Ovary (tissue), 10 donors: ENCODE measurements at places on chromosomes 3 and 15. TPM values are rescaled to one million over a fixed set of nuclear protein-coding genes. Genes with fewer than 3 reads are reported as not detected.

DNA sequence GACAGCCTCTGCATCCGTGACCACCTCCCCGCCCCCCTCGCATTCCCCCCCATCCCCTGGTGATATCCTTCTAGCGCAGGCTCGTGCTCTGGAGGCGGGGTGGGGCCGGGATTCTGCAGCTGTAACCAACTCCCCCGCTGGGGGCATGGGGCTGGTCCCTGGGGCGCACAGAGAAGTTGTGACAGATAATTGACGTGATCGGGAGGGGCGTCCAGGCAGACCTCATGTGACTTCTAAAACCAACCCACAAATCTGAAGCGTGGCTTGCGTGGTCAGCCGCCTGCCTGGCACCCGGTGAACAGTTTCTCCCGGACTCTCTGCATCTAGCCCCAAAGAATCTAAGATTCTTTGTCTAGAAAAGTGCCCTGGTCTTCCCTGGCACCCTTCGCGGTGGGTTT is 100.6 kb upstream of the IGF1R start:
- peak overlapping the region; percentile 92 for H3K27ac ChIP-seq
- H3K36me3 ChIP-seq: no peaks in the 10 kb centered on the region
- H3K4me3 ChIP-seq: peak overlapping the region; percentile 52
- no peaks in the 10 kb centered on the region for H3K4me1 ChIP-seq

GRCh38 chr3:39434574-39434973 is 28.1 kb downstream of the RPSA start:
- H3K27me3 ChIP-seq: no peaks in the 10 kb centered on the region
- H3K36me3 ChIP-seq: no peaks in the 10 kb centered on the region
- DNase-seq: no peak
- peaks cover 5% of the 10 kb centered on the region for H3K4me1 ChIP-seq
- H3K4me3 ChIP-seq: no peak overlapping the region

Gene OR5H14
- not detected for total RNA-seq

- DNase-seq: no peak
- peaks cover 15% of the 10 kb centered on the region for H3K4me1 ChIP-seq
- H3K4me3 ChIP-seq: no peak overlapping the region
- no peaks in the 10 kb centered on the region for H3K27me3 ChIP-seq
- no peaks in the 10 kb centered on the region for H3K36me3 ChIP-seq
- no peak overlapping the region for H3K27ac ChIP-seq
Measured at GRCh38 chr3:72337480-72337855, 510.8 kb downstream of the SHQ1 start.

Gene FAM174B
- 12.8 TPM for total RNA-seq

- H3K4me3 ChIP-seq: peak overlapping the region; percentile 5
- H3K4me1 ChIP-seq: peaks cover 20% of the 10 kb centered on the region
- no peaks in the 10 kb centered on the region for H3K27me3 ChIP-seq
- H3K36me3 ChIP-seq: no peaks in the 10 kb centered on the region
- H3K27ac ChIP-seq: peak overlapping the region; percentile 24
Measured at GRCh38 chr15:51731549-51732267, 5.7 kb downstream of the LYSMD2 start.

DNA sequence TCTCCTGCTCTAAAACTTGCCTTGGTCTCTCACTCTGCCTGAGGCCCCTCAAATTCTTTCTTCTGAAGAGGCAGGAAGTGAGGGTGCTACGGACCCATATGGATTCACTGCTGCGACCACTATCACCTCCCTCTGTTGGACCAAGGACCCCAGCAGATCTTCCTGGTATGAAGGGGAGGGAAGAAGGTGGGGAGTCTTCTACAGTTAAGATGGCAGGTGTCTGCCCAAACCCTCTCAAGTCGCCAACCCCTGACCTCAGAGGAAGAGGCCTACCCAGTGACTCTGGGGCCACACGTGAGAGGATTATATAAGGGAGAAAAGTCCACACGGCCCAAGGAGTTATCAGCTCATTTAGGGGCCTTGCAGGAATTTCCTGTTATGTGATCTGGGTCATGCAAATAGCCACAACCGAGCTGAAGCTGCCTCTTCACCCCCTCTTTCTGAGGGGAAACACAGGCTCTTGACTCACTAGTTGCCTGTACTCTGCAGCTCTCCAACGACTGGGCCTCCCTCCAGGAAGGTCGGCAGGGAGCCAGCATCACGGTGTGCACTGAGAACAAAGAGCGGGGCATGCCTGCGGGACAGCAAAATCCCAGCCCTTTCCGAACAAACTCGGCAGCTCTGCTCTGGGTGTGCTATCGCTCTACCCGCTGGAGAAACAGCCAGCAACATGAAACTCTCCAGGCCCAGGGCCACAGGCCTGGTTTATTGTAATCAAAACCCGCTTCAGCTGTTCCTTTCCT is 116.0 kb downstream of the XXYLT1 start:
- no peaks in the 10 kb centered on the region for H3K36me3 ChIP-seq
- H3K4me1 ChIP-seq: peaks cover 12% of the 10 kb centered on the region
- peak overlapping the region; percentile 48 for H3K27ac ChIP-seq
- no peaks in the 10 kb centered on the region for H3K27me3 ChIP-seq

GRCh38 chr3:173709026-173709425 is 311.5 kb downstream of the NLGN1 start:
- H3K4me3 ChIP-seq: no peak overlapping the region
- no peaks in the 10 kb centered on the region for H3K27me3 ChIP-seq
- no peaks in the 10 kb centered on the region for H3K36me3 ChIP-seq
- no peak for DNase-seq
- H3K4me1 ChIP-seq: no peaks in the 10 kb centered on the region
- H3K27ac ChIP-seq: no peak overlapping the region

DNA sequence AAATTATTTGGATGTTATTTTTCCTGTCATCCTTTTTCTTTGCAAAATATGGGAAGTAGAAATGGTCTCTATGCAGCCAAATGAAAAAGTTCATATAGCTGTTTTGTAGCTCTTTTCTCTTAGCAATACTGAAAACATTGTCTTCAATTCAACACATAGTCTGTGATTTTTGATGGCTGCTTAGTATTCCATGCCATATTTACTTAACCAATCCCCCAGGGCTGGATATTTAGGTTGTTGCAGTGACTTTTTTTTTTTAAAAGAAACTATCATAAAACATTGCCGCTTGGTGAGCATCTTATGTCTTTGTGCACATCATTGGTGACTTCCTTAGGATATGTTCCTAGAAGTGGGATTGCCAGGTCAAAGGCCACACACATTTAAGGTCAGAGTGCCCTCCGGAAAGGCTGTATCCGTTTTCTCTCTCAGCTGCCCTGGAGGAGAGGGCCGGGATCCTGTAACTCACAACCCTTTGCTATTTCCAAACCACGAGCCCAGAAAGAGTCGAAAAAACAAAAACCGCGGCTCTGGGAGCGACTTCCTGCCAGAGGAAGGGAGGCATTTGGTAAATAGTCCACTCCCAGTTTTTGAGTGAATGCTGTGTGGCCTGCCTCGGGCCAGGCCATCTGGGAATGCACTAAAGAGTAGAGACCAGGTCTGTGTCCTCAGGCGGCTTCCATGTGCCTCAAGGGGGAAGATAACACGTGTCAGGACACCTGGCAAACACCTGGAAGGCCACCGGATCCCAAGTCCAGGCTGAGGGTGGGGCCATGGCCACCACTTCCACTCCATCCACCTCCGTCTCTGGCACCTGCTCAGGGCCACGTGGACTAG is 41.9 kb downstream of the SMAD6 start:
- H3K27ac ChIP-seq: no peak overlapping the region

Gene CORO2B
- 16.2 TPM for total RNA-seq

Gene PIGBOS1
- 8.3 TPM for total RNA-seq

Gene CHCHD6
- 14.7 TPM for total RNA-seq

- H3K36me3 ChIP-seq: no peaks in the 10 kb centered on the region
- no peak overlapping the region for H3K4me3 ChIP-seq
- H3K27me3 ChIP-seq: no peaks in the 10 kb centered on the region
- no peak overlapping the region for H3K27ac ChIP-seq
Measured at GRCh38 chr3:169085827-169086226, 577.7 kb downstream of the MECOM start.

DNA sequence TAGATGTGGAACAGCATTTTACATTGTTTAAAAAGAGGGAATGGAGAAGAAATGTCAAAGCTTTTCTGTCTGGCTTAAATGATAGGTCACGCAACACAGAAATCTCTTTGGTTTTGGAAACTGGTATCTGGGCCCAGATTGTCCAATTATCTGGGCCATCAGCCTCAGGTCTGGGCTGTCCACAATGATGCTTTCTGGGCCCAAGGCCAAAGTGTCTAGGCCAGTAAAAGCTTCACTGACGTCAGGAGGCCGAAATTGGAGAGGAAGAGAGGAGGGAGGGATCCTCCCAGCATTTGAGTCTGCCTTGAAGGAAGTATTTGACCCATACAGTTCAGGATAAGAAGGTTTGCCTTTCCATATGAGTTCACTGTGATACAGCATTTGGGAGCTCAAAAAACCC is 60.7 kb upstream of the ALDH1A3 start:
- no peak for DNase-seq
- H3K4me1 ChIP-seq: no peaks in the 10 kb centered on the region
- H3K27ac ChIP-seq: no peak overlapping the region
- no peaks in the 10 kb centered on the region for H3K27me3 ChIP-seq
- no peaks in the 10 kb centered on the region for H3K36me3 ChIP-seq
- no peak overlapping the region for H3K4me3 ChIP-seq

Gene GOLGA6A
- total RNA-seq: not detected

DNA sequence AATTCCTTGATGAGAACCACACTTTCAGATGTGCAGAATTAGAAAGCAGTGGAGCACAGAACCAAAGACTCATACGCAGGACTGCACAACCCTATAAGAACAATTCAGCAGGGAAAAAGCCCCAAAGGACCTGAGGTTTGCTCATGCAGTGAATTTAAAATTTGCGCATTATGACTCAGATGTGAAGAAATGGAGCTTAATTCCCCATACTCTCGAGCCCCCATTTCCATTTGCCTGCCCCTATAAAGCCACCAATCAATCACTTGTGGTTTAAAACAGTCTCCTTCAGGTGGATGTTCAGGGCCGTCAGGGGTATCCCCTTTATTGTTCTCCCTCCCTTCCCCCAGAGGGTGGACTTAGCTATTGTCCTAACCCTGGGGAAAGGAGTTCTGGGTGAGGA is 221.2 kb downstream of the IGSF11 start:
- no peaks in the 10 kb centered on the region for H3K27me3 ChIP-seq
- no peak overlapping the region for H3K27ac ChIP-seq
- H3K4me3 ChIP-seq: no peak overlapping the region
- H3K4me1 ChIP-seq: no peaks in the 10 kb centered on the region

Gene SAMD7
- total RNA-seq: not detected

- no peak for DNase-seq
- H3K4me1 ChIP-seq: no peaks in the 10 kb centered on the region
- H3K36me3 ChIP-seq: no peaks in the 10 kb centered on the region
- no peaks in the 10 kb centered on the region for H3K27me3 ChIP-seq
Measured at GRCh38 chr3:112871735-112872134, 25.1 kb upstream of the CD200R1L start.

DNA sequence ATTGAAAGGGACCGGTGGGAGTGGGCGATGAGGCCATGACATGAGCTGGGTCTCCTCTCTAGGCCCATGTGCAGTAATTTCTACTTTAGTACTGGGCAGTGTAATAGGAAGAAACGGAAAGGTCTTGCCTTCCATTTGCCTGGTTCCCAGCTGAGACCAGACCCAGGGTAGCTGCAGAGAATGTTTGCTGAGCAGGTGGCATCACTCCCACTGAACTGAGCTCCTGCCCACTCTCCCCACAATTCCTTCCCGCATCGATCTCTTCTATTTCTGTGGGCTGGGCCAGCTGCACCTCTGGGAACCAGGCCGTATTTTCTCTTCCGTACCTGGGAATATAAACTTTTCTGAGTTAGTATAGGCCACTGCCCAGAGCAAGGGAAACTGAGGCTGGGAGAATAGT is 15.8 kb downstream of the ESYT3 start:
- H3K36me3 ChIP-seq: no peaks in the 10 kb centered on the region
- H3K4me3 ChIP-seq: no peak overlapping the region
- H3K27ac ChIP-seq: no peak overlapping the region
- no peaks in the 10 kb centered on the region for H3K27me3 ChIP-seq

DNA sequence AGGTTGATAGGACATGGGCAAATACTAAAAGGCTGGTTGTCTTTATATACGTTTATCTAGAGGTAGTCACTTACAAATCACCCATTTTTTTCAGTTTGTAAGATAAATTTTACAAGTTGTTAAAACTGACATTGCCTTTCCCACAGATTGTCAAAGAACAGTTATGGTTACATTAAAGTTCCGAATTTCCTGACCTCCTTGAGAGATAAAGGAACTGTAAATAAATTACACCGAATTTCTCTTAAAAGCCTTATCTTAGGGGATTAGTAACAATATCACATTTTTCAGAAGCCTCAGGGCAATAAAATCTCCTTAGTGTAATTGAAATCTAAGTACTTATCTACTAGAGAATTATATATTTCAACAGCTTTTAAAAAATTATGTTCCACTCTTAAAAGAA is 49.5 kb downstream of the ZPLD1 start:
- no peaks in the 10 kb centered on the region for H3K4me1 ChIP-seq
- no peaks in the 10 kb centered on the region for H3K36me3 ChIP-seq
- H3K4me3 ChIP-seq: no peak overlapping the region

- H3K27me3 ChIP-seq: no peaks in the 10 kb centered on the region
- H3K27ac ChIP-seq: no peak overlapping the region
- H3K4me3 ChIP-seq: no peak overlapping the region
- no peaks in the 10 kb centered on the region for H3K36me3 ChIP-seq
Measured at GRCh38 chr3:24390169-24391130, 104.2 kb downstream of the THRB start.

GRCh38 chr3:156705761-156706616 is 31.6 kb downstream of the TIPARP start:
- H3K36me3 ChIP-seq: no peaks in the 10 kb centered on the region
- no peak overlapping the region for H3K4me3 ChIP-seq
- no peak overlapping the region for H3K27ac ChIP-seq
- DNase-seq: no peak
- H3K4me1 ChIP-seq: no peaks in the 10 kb centered on the region

Gene RPL32
- total RNA-seq: 2,292 TPM

Gene AP3B2
- 1.6 TPM for total RNA-seq

GRCh38 chr3:182969853-182970252 is 10.5 kb downstream of the DCUN1D1 start:
- no peak for DNase-seq
- no peak overlapping the region for H3K4me3 ChIP-seq
- no peaks in the 10 kb centered on the region for H3K27me3 ChIP-seq
- H3K27ac ChIP-seq: no peak overlapping the region
- peaks cover 2% of the 10 kb centered on the region for H3K4me1 ChIP-seq

Gene SLC7A14
- total RNA-seq: not detected

- no peaks in the 10 kb centered on the region for H3K36me3 ChIP-seq
- H3K4me1 ChIP-seq: peaks cover 28% of the 10 kb centered on the region
- H3K27me3 ChIP-seq: no peaks in the 10 kb centered on the region
- no peak overlapping the region for H3K4me3 ChIP-seq
Measured at GRCh38 chr15:91945385-91945784, 91.9 kb downstream of the SLCO3A1 start.

- H3K27ac ChIP-seq: no peak overlapping the region
- no peak overlapping the region for H3K4me3 ChIP-seq
- no peaks in the 10 kb centered on the region for H3K27me3 ChIP-seq
- DNase-seq: no peak
Measured at GRCh38 chr3:40731445-40731844, 206.7 kb downstream of the ZNF621 start.
